ENCODE measurements at places on chromosomes 13 and 19. TPM values are rescaled to one million over a fixed set of nuclear protein-coding genes. Genes with fewer than 3 reads are reported as not detected.

GRCh38 chr13:98050041-98050466 is 92.8 kb upstream of the FARP1 start:
- DNase-seq, result peak; percentile 50

- DNase-seq, result no peak
These were observed 126.4 kb downstream of the POU4F1 start for GRCh38 chr13:78476910-78477309.

GRCh38 chr19:45440259-45440638 is 16.5 kb upstream of the ERCC1 start:
- no peak for DNase-seq

DNA sequence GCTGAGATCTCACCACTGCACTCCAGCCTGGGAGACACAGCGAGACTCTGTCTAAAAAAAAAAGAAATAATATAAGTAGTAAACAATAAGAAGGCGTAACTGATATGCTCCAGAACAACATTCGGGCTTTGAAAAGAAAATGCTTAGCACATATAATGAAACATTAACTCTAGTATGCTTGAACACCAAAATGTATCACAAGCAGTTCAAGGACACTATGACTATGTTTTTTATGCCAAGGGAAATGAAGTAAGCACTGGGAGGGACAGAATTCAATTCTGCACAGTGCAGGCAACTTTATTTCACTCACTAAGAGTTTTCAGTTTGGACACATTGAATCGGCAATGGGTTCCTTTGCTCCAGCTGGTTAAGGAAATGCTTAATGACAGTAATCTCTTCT is 178.7 kb downstream of the TBC1D4 start:
- DNase-seq, result no peak

GRCh38 chr13:109759609-109760008 is 26.8 kb downstream of the IRS2 start:
- no peak for DNase-seq

- DNase-seq, result no peak
These were observed 1.1 kb downstream of the STK24 start for GRCh38 chr13:98575904-98576199.

DNA sequence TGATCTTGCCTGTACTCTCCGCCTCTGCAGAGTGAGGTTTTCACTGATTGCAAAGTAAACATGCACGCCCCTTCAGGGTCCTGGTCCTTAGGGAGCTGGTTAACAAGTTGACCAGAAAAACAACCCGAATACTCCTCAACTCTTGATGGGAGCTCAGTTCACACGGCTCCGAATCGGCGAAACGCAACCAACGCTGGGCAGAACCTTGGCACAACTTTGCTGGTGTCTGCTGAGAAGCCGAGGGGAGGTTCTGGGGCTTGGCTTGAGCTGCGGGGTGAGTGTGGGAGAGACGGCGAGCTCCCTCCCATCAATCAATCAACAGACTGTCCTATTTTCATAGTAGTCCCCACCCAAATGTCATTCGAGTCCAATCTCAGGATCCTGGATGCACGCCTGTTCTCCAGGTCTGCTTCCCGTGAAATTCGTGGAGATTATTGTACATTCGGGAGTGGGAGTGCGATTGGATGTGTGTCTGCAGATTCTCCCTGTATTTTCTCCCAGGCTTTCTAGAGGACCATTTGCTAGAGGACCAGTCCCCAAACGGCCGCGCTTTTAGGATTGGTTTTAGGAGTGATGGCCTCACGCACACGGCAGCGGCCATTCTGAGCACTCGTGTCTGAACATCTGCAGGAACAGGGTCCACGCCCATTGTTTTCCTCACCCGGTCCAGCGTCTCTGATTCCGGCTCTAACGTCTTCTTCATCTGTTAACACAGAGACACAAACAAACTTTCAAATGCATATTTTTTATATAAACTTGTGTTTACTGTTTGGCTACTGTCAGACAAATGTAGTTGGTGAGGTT is 51.6 kb upstream of the F7 start:
- no peak for DNase-seq

GRCh38 chr19:45615795-45616703 is 14.0 kb upstream of the GPR4 start:
- DNase-seq, result peak; percentile 63

DNA sequence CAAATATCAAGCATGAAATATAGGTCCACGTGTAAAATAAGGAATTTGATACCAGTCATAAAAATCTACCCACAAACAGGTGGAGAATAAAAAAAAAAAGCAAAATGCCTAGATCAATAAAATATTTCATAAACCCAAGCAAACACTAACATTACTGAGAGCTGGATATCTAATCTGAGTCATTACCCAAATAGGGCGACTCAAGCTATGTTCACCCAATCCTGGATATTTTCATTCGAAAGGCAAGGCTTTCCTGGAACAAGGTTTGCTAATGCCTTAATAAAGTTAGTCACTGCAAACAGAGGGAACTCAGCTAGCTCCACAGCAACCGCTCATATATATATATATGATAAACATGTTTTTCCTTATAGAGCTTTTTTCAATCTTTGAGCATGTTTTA is 33.5 kb upstream of the TM9SF2 start:
- no peak for DNase-seq

GRCh38 chr19:15136234-15136954 is 29.2 kb downstream of the SYDE1 start:
- peak; percentile 31 for DNase-seq

- no peak for DNase-seq
These were observed 123.9 kb downstream of the TUBA3C start for GRCh38 chr13:19057588-19058340.

GRCh38 chr19:12000152-12000981 is 35.1 kb downstream of the ZNF433 start:
- DNase-seq, result peak; percentile 56

DNA sequence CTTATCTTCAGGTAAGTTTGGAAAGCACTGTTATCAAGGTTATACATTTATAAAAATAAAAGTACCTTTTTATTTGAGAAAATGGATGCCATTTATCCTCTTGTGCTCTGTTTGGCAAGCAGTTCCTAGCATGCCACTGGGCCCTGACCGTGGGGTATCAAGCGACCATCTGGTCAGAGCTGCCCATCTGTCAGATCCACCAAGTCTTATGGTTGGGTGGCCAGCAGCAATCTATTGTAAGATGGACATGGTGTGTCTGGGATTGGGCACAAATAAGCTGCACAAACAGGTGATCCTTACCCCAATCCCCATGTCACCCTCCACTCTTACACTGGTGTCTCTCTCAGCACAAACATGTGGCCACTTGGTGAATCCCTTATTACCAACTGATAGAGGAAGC is 178.5 kb downstream of the DLEU7 start:
- DNase-seq, result no peak

STARD13 gene
- total RNA-seq, result 10.6 TPM

KANK3 gene
- total RNA-seq, result not detected

PLVAP gene
- total RNA-seq, result not detected

ZNF302 gene
- 26.7 TPM for total RNA-seq

Data from RPMI7951 (cell line).